BJ (cell line): ENCODE measurements at places on chromosomes 6 and 20.

DNA sequence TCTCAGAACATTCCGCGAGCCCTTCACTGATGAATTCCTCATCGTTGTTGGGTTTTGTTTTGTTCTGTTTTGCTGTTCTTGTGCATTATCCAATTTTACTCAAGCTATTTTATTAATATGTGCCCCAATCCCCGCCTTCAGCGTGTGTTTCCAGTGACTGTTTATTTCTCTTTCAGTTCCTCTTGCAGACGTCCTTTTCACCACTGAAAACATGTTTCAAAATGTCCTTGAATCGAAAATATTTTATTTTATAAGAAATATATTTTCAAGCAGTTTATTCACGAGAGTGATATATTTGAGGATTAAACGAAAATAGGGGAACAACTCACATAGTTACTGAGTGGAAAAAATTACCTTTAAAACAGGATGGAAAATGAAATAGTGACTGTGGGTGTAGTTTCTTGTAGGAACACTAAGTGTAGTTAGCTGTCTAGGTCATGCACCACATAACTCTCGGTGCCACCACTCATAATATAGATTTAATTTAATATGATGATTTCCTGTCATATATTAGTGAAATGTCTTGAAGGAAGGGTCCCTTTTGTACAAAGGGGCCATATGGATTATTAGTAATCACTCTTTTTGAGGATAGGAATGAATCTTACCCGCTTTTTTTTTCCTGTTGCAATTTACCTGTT lies 45.3 kb upstream of the HDDC2 start:
- DNase-seq = no peak

GRCh38 chr20:36391456-36391855 lies 85.3 kb downstream of the DLGAP4 start:
- no peak for DNase-seq

DNA sequence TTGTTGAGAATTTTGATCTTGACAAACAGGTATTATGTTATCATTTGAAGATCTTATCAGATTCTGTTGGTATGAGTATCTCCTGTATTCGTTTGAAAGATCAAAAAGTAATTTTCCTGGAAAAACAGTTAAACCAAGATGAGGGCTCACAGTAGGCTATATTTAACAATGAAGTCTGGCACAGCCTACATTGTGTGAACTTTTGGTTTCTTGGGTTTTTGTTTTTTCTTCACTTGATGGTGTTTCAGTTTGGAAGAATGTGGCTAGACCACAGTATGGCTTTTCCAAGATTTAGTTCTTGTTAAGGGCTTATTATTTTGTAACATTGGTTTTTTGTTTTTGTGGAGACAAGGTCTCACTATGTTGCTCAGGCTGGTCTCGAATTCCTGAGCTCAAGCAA lies 306.4 kb downstream of the CDKAL1 start:
- peak; percentile 26 for DNase-seq

GRCh38 chr6:56246541-56246880 lies 869 bp downstream of the COL21A1 start:
- DNase-seq = no peak

DNA sequence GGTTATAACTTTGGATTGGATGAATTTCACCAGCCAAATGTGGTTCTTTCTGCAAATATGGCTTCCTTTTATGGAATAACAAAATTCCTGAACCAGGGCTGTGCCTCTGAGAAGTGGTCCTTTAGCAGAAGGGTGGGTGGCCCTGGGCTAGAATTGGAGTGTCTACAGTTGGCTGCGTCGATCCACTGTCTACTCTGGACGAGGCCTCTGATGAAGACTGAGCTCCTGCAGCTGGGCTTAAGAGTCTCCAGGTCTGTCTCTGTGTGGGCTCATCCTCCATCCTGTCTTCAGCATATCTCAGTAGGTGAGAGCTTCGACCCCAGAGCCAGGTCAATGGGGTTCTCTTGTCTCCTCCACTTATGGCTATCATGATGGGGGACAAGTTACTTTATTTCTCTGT lies 166.3 kb upstream of the PMEPA1 start:
- DNase-seq = no peak

DNA sequence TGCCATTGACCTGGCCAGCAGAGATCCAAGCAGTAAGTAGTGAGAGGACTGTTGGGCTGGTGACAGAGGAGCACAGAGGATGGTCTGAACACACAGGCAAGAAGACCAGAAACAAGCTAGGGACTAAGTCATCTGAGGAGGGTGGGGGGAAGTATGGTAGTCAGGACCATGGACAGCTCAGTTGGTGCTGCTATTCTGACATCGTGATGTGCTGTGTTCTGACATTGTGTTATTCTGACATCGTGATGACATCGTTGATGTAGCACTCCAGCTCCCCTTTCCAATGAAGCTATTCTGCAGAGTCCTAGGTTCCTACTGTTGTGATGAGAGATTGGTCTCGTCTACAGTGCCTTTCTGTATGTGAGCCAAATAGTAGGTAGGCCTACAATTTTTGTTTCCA lies 28.7 kb downstream of the CFAP206 start:
- peak; percentile 11 for DNase-seq

DNA sequence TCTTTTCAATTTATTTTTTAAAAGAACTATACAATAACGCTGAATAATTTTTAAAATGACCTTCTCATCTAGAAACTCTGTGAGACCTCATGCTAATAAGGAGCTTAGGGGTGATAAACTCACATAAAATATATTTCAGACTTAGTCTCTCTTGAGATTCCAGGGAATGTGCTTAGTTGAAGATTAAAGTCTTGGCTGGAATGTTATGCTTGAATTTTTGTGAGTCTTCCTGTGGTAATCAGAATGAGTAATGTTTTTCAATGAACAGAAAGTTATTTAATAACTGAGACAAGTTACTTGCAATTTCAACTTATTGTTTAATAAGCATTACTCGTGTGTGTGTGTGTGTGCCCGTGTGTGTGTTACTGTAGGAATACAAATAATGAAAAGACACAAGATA lies 379.9 kb upstream of the EPHA7 start:
- DNase-seq = no peak

GRCh38 chr6:157385482-157385881 lies 4.5 kb downstream of the ZDHHC14 start:
- no peak for DNase-seq

DNA sequence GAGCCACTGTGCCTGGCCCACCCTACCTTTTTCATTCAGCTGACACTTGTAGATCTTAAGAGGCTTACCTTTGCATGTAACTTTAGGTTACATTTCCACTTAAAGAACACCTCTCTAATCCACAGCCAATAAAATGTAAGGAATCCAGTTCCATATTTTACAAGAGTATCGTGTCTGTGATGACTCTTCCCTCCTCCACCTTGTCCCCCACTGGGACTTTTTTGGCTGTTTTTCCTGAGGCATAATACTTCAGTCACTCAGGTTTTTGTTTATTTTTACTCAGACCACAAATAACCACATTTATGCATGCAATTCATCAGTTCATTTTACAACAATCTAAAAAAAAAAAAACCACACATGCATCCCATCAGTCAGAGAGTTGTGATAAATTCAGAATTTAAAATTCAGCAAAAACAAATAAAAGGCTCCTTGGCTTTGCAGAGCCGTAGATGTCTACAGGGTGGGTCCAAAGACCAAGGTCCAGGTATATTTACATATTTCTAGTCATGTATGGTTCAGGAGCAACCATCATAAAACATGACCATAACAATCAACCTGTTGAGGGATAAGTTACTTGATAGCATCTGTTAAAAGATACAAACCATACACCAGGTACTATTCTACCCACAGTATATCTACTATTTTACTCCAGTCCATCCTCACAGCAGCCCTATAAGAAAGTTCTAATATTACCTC lies 9.9 kb downstream of the ATXN1 start:
- peak; percentile 76 for DNase-seq

GRCh38 chr6:119148825-119149525 lies 70.5 kb upstream of the FAM184A start:
- DNase-seq = no peak

DNA sequence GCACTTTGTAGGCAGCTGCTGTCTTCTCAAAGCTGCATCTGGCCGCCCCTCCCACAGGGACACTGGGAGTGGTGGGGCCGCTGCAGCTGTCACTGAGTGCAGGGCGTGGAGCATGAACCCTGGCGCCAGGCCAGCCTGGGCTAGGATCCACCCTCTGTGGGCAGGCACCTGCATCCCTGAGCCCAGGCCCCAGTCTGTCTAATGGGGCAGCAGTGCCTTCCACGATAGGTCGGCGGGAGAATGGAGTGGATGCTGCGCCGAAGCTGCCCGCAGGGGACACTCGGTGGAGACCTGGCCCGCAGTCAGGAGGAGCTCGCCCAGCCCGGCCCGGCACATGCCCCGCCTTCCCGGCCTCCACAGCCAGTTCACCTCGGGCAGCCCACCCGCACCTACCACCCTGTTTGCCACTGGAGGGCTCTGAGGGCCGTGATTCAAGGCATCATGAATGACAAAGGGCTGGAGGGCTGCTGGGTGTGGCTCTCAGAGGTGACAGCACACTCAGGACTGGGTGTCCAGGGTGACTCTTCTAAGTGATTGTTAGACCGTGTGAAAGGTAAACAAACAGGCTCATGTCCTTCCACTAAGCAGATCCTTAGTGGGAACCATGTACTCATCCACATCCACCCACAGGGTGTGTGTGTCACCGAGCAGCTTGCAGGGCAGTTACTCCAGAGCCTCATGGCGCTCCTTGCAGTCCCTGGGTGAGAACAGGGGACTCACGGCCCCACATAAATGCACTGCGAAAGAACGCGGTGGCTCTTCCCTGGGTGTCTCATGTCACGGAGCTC lies 133.9 kb downstream of the AGPAT4 start:
- DNase-seq = no peak

GRCh38 chr6:98920904-98921431 lies 26.8 kb downstream of the FBXL4 start:
- no peak for DNase-seq

DNA sequence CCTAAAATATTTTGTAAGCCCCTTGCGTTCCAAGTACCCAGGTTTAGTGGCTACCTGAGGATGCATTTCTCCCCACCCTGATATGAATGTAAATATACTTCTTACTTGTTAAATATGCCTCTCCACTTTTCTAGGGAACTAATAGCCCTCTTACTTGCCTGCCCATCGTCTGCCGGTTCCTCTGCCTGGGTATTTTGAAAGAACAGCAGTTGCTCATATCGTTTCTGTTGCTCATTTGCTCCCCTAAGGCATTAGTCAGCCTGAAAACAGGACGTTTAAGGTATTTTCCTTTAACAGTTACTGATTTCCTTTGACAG lies 141.3 kb upstream of the CARMIL1 start:
- DNase-seq = no peak

DNA sequence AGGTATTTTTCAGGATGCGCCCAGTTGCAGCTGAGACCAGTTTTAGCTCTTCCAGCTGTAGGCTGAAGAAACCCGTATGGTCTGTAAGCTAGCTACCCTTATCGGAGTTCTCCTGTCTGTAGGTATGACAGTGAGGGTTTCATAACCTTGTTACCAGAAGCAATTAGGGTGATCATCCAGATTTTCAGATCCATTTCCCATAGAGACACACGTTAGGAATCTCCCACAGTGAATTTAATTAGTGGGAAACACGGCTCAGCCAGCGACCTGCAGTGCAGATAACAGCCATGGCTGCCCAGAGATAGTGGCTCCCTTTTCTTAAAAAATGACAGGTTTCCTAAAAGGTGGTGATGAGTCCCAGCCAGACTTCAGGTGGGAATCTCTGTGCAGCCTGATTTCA lies 111.1 kb downstream of the BTBD3 start:
- DNase-seq = no peak

- DNase-seq = no peak
These were observed 18.6 kb downstream of the RBM38 start for GRCh38 chr20:57409672-57410397.

- DNase-seq = no peak
These were observed 45.0 kb upstream of the SMOC2 start for GRCh38 chr6:168395983-168396382.

GRCh38 chr20:3749689-3750531 lies 17.4 kb downstream of the HSPA12B start:
- no peak for DNase-seq

- no peak for DNase-seq
These were observed 23.2 kb downstream of the PPP1R16B start for GRCh38 chr20:38828514-38829295.

GRCh38 chr6:31094389-31094881 lies 17.9 kb downstream of the C6orf15 start:
- DNase-seq = no peak

DNA sequence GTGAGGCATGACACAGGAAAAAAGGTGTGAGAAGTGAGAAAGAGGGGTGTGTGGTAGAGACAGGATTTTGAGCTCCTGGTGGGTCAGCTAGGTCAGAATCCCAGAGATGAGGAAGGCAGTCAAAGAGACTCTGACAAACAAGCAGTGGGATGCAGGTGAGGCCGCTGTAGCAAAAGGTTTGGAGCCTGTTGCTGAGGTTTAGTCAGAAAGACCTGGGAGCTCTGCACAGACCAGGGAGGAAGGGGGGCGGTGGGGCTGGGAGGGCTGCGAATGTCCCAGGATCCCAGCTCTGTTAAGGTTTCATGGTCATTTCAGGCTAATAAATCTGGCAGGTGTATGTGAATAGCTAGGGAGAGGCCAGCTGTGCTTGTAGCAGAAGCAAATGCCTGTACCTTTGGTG lies 373.9 kb upstream of the SYNCRIP start:
- DNase-seq = no peak

GRCh38 chr6:27052731-27053082 lies 194.8 kb upstream of the PRSS16 start:
- DNase-seq = no peak

DNA sequence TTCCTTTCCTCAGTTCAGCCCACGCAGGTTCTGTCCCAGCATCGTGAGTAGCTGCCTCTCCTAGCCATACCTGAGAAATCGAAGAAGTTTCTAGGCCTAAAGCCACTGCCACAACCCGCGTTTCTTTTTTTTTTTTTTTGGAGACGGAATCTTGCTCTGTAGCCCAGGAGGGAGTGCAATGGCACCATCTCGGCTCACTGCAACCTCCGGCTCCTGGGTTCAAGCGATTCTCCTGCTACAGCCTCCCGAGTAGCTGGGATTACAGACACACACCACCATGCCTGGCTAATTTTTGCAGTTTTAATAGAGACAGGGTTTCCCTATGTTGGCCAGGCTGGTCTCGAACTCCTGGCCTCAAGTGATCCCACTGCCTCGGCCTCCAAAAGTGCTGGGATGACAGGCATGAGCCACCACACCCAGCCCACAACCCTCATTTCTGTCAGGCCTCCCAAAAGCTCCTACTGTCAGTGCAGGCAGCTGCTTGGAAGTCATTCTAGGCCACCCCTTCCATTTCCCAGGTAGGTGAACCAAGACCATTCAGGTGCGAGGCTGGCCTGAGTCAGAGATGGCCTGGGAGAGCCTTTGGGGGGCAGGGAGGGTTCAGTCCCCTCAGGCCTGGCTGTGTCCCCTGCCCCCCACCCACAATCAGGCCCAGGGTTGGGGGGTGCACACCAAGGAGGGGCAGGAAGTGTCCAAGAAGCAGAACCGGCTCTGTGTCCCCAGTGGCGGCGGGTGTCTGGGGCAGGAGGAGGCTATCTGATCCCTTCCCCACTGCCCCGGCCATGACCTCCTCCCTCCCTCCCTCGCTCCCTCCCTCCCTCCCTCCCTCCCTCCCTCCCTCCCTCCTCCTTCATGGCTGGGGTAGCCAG lies 47.2 kb downstream of the NOL4L start:
- DNase-seq = no peak

GRCh38 chr6:98840385-98840784 lies 6.0 kb downstream of the POU3F2 start:
- no peak for DNase-seq

GRCh38 chr6:163420289-163420614 lies 5.7 kb downstream of the QKI start:
- no peak for DNase-seq

GRCh38 chr6:16737925-16738324 lies 23.3 kb downstream of the ATXN1 start:
- DNase-seq = no peak

GRCh38 chr6:111486921-111487320 lies 3.9 kb upstream of the REV3L start:
- DNase-seq = no peak
